ENCODE measurements at places on chromosomes 2 and 18.
A peak's percentile ranks its signal among the peaks of the same experiment; 100 is the strongest.

GRCh38 chr2:20071397-20072383 is 20.3 kb upstream of the LAPTM4A start:
- no peaks in the 10 kb centered on the region for H3K36me3 ChIP-seq
- no peak for DNase-seq
- no peak overlapping the region for H3K4me3 ChIP-seq
- H3K27me3 ChIP-seq: no peaks in the 10 kb centered on the region

GRCh38 chr2:113822087-113822815 is 65.8 kb upstream of the SLC35F5 start:
- H3K36me3 ChIP-seq: no peaks in the 10 kb centered on the region
- no peak overlapping the region for H3K4me3 ChIP-seq
- no peaks in the 10 kb centered on the region for H3K27me3 ChIP-seq
- no peak overlapping the region for H3K27ac ChIP-seq
- H3K4me1 ChIP-seq: no peaks in the 10 kb centered on the region

GRCh38 chr18:66630831-66631230 is 26.9 kb upstream of the CDH19 start:
- no peaks in the 10 kb centered on the region for H3K4me1 ChIP-seq
- H3K36me3 ChIP-seq: no peaks in the 10 kb centered on the region
- DNase-seq: no peak
- no peak overlapping the region for H3K4me3 ChIP-seq

DNA sequence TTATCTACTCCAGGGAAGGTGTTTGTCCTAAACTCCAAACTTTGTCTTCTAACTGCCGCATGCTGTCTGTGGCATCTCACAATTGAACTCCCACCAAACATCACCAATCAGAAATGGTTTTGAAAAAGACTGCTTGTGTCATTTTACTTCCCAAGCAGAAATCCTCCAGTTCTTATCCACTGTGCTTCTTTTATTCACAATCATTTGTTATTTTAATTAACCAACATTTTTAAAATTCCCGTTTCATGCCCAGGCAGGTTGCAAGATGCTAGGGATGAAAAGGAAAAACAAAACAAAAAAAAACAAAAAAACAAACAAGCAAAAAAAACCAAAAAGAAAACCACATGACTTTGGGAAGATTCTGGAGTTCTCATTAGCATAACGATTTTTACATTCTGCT is 63.5 kb upstream of the RAB27B start:
- H3K36me3 ChIP-seq: no peaks in the 10 kb centered on the region
- no peak for DNase-seq
- H3K27me3 ChIP-seq: no peaks in the 10 kb centered on the region

DNA sequence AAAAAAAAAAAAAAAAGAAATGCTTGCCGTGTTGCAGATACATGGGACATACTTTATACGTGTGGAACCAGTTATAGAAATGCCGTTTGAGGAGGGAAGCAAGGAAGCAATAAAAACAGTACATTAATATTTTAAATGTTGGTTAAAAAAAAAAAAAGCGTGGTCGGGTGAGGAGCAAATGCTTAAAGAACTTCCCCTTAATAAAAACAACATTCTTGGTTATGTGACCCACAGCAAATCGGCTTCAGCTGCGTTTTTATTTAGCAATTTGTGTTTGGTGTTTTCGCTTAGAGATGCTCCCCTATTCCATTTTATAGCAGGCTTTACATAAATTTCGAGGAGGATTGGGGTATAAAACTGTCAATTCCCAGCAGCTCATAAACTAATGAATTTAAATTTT is 223.6 kb downstream of the LRRTM1 start:
- no peak overlapping the region for H3K4me3 ChIP-seq
- no peak overlapping the region for H3K27ac ChIP-seq
- no peaks in the 10 kb centered on the region for H3K27me3 ChIP-seq
- DNase-seq: no peak

DNA sequence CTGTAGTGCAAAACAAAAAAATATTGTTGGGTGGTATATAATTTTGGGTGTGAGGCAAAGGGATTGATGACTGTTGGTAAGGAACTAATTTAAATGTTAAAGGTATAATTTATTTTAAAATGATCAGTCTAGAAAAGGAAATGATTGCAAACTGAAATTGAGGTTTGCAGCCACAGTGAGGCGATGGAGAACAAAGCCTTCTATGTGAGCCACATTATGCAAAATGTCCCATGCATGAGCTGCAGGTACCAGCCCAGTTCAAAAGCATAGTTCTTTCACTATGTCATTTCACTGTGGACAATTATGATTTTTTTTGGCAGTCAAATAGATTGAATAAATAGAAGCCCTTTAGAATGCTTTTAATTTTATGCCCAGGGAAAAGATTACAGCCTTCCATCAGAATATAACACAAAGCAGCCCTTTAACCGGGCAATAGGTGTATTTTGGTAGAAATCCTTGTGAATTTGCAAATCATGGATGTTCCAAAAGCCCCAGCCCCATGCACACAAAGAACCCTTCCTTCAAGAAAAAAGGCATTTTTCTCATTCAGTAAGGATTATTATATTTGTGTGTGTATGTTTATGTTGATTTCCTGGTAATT is 1.7 kb downstream of the MAP2 start:
- H3K4me1 ChIP-seq: peaks cover 17% of the 10 kb centered on the region
- H3K36me3 ChIP-seq: no peaks in the 10 kb centered on the region
- H3K27ac ChIP-seq: no peak overlapping the region
- DNase-seq: peak; percentile 49

DNA sequence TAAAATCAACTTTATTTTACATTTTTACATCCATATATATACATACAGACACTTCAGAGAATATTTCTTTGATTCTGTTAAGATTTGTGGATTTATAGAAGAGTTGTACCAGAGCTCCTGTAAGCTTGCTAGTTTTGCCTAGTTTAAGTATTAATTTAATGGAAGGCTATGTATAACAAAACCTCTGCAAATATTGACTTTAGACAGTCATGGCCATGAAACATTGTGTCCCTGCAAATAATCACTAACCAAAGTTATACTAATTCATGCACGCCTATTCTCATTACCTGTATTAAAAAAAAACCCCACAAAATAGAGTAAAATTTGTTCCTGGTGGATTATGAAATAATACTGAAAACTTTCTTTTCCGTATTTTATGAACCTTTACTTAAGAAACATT is 379.3 kb downstream of the CTNNA2 start:
- no peaks in the 10 kb centered on the region for H3K27me3 ChIP-seq
- no peak for DNase-seq
- H3K4me3 ChIP-seq: no peak overlapping the region
- H3K36me3 ChIP-seq: no peaks in the 10 kb centered on the region

GRCh38 chr18:58067601-58068000 is 23.6 kb downstream of the NEDD4L start:
- H3K36me3 ChIP-seq: no peaks in the 10 kb centered on the region
- no peaks in the 10 kb centered on the region for H3K4me1 ChIP-seq
- no peak overlapping the region for H3K27ac ChIP-seq

GRCh38 chr18:36108196-36108595 is 20.9 kb downstream of the SLC39A6 start:
- no peak overlapping the region for H3K27ac ChIP-seq
- H3K4me1 ChIP-seq: no peaks in the 10 kb centered on the region
- H3K4me3 ChIP-seq: no peak overlapping the region

DNA sequence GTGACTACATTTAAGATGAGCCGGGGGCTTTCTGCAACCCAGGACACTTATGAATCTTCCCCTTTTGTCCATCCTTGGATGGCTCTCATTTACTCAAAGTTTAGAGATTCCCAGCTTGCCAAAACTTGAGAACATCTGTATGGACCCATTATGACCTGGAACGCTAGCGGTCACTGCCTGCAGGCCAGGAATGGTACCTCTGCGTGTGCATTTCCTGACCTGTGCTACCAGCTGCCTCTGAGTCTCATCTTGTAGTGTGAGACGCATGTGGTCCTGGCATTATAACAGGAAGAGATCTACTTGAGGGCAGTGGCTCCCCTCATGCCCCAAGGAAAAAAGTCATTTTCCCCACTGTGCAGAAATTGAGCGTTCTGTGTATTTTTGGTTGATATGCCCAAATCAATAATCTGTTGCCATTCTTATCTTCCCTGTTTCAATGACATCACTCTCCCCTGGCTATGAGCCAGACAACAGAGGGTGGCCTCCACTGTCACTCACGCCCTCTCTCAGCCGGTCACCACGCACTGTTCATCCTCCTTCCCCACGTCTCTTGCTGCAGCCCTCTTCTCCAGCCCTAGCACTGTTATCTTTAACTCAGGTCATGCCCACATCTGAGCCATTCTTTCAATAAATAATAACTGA is 28.5 kb upstream of the NPAS2 start:
- no peaks in the 10 kb centered on the region for H3K36me3 ChIP-seq
- DNase-seq: no peak
- H3K27ac ChIP-seq: no peak overlapping the region

DNA sequence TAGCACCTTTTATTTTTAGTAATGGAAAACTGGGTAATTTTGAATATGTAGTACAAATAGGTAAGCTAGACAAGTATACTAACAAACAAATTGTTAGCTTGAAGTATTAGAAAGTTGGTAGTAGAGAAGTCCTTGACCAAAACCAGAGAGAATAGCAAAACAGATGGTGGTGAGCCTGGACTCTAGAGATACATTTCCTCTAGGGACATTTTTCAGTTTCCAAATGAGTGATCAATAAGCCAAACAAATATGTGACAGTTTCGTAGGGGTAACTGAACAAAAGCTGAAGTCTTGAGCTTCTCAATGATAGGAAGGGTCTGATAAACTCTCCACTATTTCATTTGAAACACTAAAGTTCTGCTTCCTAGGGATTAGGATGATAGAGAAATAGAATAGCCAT is 692.0 kb upstream of the FAM98A start:
- H3K4me3 ChIP-seq: no peak overlapping the region
- H3K27ac ChIP-seq: no peak overlapping the region
- no peak for DNase-seq
- H3K36me3 ChIP-seq: no peaks in the 10 kb centered on the region
- H3K4me1 ChIP-seq: no peaks in the 10 kb centered on the region

DNA sequence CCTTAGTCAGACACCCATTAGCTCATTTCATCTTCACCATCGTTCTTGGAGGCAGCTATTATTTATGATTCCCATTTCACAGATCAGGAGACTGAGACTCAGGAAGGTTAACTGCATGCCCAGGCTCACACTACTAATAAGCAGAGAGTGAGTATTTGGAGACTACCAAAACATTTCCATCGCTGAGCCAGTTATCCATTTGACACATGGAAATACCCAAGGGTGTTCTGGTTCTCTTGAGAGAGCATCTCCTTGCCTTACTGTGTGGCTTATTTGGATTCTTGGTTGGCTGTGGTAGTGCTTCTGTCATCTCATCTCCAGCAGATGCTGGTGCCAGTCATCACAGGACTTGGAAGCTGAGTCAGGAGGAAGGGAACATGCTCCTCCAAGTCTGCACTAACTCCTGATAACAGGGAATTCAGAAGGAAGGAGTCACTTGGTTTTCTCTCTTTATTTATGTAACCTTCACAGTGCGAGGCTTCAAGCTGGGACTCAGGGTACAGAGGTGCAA is 55.2 kb downstream of the RASGRP3 start:
- H3K36me3 ChIP-seq: no peaks in the 10 kb centered on the region
- peaks cover 68% of the 10 kb centered on the region for H3K4me1 ChIP-seq
- H3K4me3 ChIP-seq: no peak overlapping the region
- DNase-seq: peak; percentile 22

- H3K4me1 ChIP-seq: peaks cover 65% of the 10 kb centered on the region
- no peak for DNase-seq
- H3K27me3 ChIP-seq: no peaks in the 10 kb centered on the region
- H3K4me3 ChIP-seq: no peak overlapping the region
These were observed 62.4 kb downstream of the INPP5D start for GRCh38 chr2:233122541-233122940.

GRCh38 chr2:148596018-148596417 is 48.5 kb upstream of the EPC2 start:
- no peak overlapping the region for H3K27ac ChIP-seq
- no peaks in the 10 kb centered on the region for H3K27me3 ChIP-seq
- DNase-seq: no peak

DNA sequence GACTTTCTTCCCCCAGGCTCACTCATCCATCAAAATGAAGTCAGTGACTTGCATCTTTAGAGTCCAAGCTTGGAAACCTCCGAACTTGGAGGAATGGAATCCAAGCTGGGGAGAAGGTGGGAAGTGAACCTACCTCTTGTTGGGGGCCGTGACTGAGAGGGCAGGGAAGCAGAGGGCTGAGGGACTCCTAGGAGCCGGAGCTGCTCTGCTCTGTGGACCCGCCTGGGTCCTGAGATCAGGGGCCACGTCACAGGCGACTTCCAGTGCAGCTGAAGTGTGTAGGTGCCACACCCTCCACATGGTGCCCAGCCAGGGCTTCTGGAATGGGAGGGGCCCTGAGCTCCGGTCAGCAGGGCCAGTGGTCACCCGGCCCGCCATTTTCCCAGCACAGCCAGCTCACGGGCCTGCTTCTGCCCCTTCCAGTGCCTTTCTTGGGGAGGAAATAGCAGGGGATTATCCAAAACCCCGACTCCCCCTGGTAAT is 63.4 kb upstream of the OTOS start:
- H3K4me1 ChIP-seq: no peaks in the 10 kb centered on the region
- H3K27ac ChIP-seq: no peak overlapping the region
- no peaks in the 10 kb centered on the region for H3K27me3 ChIP-seq
- H3K4me3 ChIP-seq: no peak overlapping the region

DNA sequence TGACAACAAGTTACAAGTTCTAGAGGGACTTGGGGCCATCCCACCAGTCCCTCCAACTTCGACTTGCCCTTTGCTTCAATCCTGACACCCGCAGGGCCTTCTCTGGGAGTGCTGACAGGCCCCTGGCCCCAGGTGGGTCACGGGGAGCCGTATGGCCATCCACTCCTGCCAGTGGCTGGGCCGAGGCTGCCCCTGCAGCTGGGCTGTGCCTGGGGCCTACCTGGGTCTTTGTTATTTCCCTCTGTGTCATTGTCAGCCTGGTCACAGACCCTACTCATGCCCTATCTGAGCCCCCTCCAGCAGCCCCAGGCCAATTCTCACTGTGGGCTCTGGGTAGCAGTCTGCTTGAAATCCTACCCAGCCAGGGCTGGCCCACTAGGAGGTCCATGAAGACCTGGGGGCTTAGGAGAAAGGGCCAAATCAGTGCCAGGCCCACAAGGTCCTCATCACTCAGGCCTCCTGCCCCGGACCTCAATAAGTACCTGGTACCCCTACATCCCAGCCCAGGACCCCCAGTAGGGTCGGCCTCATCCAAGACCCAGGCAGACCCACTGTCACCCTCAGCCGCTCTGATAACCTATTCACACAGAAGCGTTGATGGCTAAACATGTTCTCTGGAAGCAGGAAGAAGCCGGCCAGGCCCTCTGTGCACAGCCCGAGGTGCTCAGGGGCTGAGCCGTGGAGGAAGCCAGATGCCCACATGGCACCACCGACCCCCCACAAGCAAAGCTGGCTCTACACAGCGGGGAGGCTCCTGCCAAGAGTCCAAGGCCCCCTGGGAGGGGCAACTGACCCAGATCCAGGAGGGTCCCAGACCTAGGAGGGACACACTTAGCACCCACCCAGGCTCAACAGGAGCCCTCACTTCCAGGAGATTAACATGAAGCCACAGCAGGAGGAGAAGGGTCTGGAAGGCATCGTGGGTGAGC is 57.7 kb downstream of the BIN1 start:
- DNase-seq: no peak
- H3K27me3 ChIP-seq: no peaks in the 10 kb centered on the region
- H3K4me3 ChIP-seq: no peak overlapping the region
- no peaks in the 10 kb centered on the region for H3K36me3 ChIP-seq
- no peaks in the 10 kb centered on the region for H3K4me1 ChIP-seq
- H3K27ac ChIP-seq: no peak overlapping the region
